ENCODE measurements at places on chromosomes 2 and 18.

DNA sequence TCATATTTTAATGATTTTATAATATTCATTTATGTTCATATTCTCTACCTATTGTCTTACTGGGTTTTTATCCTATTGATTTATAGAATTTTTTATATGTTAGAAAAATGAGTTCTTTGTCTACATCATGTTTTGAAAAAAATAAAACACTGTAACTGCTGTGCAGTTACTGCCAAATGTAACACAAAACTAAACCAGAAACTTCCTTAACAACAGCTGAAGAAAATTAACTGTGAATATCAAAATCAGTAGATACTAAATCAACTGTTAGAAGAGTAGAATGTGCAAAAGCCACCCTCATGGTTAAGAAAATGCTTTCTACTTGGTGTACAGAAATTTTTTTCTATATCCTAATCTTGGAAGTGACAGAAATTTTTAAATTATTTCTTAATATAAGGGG lies 69.5 kb downstream of the PTRHD1 start:
- no peak for DNase-seq

DNA sequence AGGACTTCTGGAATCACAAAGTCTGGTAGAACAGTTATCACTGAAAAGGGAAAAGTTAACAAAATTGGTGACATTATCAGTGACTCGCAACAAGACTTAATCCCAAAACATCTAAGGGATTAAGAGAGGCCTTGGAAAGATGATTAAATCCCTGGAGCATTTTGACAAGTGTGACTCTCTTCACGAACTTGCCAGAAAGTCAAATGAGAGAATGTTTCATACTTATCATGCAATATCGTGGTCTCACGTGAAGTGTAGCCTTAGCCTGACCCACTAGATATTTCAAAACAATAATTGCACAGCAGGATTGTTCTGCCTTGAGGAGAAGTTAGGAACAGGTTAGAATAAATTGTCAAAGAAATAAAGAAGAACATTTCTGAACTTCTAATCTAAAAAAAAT lies 104.5 kb downstream of the COL6A3 start:
- peak; percentile 76 for DNase-seq

DNA sequence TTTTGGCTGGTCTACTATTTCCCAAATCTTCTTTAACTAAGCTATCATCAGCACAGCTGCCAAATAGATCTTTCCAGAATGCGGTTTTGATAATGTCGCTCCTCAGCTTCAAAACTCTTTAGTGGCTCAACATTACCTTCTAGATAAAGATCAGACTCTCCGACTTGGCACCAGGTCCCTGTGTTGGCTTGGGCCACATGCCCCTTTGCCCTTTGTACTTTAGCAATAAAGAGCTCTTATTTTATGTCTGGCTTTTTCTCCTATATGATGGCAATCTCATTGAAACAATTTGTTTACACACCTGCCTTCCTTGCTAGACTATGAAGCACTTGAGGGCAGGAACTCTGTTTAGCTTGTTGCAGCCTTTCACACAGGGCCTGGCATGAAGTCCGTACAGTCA lies 128.9 kb upstream of the GATA6 start:
- no peak for DNase-seq

- DNase-seq: no peak
Measured at GRCh38 chr2:142585785-142586184, 291.7 kb upstream of the KYNU start.

DNA sequence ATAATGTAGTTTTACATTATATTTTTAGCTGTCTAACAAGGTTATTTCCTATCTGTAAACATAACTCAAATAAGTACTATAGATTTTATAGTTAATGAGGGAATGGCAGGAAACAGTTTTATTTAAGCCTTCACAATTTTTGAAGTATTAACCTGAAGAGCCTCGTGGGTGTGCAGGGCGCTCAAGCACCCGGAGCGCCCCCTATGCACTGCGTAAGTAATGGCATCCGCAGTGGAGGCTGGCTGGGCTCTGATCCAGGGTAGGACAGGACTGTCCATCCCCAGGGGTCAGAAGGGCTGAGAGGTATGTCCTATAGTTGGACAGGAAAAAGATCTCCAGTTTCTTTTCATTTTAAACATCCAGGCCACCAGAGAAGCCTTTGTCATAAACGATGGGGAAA lies 8.2 kb upstream of the GBX2 start:
- DNase-seq: peak; percentile 60

DNA sequence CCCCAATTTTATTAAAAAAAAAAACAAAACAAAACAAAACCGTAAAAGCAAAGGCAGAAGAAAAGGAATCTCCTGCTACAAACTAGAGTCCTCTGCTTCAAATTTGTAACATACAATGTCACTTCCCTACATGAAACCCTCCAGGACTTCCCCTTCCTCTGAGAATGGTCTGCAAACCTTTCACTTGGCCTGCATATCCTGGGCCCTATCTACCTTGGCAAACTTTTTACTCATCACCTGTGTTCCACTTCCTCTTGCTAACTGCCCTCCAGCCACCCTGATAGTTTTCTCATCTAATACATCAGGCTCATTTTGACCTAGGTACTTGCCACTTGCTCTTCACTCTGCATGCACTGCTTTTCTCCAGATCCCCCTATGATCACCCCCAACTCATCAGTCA lies 255.5 kb downstream of the ETAA1 start:
- no peak for DNase-seq

GRCh38 chr2:228869636-228870264 lies 401.3 kb downstream of the PID1 start:
- DNase-seq: no peak

- no peak for DNase-seq
Measured at GRCh38 chr18:75168619-75169018, 40.3 kb downstream of the PTGR3 start.

DNA sequence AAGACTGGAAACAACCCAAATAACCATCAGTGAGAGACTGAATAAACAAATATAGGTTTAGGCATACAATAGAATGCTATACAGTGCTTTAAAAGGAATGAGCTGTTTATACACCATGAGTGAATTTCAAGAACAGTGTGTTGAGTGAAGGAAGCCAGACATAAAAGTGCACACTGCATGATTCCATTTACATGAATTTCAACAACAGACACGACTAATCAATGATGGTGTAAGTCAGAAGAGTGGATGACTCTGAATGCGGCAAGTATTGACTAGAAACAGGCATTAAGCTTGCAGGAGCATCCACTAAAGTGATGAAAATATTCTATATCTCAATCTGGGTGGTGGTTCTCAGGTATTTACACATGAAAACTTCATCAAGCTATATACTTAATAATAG lies 142.7 kb upstream of the SLC39A10 start:
- no peak for DNase-seq

DNA sequence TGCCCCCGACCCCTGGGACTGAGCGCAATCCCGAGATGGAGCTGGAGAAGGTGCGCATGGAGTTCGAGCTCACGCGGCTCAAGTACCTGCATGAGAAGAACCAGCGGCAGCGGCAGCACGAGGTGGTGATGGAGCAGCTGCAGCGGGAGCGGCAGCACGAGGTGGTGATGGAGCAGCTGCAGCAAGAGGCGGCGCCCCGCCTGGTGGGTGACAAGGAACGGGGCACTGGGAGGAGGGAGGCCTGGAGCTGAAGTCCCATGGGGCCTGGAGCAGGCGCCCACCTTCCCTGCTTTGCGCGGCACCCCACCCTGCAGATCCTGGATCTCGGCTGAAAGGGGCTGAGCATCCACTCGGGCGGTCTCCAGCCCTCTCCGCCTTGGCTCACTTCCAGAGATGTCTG lies 1.2 kb downstream of the TMEM247 start:
- DNase-seq: no peak

GRCh38 chr2:111900859-111901258 lies 2.5 kb downstream of the MERTK start:
- DNase-seq: peak; percentile 33

DNA sequence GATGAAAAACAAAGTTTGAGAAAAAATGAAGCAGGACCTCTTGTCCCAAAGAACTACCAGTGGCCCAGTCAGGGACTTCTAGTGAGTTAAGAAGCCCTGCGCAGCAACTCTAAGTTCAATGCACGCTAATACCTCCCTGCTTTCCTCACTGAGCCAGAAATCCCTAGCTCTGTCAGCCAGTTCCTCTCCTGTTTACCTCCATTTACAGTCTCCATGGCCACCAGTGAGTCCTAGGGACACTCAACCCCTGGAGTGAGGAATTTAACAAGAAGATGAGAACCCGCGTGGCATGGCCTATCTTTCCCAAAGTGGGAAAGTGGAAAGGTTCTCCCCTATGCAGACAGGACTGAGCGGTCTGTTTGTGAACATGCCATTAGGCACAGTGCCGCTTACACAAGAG lies 31.0 kb downstream of the MRPL33 start:
- peak; percentile 25 for DNase-seq

DNA sequence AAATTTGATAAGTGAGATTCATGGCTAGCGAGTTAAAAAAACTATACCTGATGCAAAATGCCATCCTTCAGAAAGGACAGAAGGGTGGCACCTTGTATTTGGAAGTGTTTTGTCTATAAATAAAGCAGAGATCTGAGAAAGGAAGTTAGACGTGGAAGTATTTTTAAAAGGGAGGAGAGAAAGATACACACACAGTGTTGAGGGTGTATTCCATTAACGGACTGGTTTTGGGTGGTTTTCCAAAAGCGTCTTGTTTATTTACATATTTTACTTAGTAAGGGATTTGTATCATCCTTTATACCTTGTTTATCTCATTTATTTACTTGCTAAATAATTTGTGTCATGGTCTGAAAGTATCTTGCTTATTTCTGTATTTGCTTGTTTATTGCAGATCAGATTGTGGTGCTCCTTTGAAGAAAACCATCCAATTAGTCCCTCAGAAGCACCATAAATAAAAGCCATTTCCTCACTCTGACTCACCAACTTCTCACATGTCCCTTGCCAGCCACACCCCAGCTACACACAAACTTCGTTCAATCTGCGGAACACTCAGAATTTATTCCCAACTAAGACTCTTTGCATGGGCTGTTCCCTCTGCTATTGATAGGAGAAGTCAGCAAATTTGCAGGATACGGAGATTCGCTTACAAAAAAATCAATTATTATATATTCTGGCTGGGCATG lies 90.8 kb downstream of the FAM124B start:
- peak; percentile 6 for DNase-seq

DNA sequence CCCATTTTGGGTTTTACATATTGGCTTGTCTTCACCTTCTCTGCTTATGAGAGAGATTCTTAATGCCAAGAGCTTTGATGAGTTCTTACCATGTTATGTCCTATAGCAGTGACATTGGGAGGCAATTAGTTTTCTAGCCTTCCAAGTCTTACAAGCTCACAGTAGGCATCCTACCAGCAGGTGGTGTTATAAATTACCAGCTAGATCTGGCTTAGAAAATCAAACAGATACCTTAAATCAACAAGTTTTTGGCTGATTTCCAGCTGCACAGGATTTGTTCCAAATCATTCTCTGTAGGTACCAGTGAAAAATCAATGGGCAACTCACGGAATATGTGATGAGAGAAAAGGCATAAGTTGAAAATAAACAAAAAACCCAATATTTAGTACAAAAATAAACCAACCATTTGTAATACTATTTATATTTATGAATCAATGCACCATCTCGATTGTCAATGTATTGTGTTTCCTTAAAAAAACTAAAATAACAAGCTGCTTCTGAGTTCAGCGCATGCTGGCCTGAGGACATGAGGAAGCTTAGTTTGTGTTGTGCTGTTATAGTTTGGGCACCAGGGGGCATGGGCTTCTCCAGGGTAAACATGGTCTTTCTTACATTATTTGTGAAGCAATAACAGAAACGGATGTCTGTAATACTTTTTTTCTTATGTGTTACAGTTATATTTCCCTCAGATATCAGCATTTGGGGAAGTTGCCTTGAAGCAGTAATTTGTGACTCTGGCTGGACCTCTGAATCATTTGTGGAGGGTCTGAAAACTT lies 34.1 kb upstream of the NXPH2 start:
- no peak for DNase-seq

GRCh38 chr18:58088691-58089065 lies 44.7 kb downstream of the NEDD4L start:
- DNase-seq: no peak

GRCh38 chr18:60162388-60162787 lies 210.2 kb downstream of the MC4R start:
- no peak for DNase-seq

DNA sequence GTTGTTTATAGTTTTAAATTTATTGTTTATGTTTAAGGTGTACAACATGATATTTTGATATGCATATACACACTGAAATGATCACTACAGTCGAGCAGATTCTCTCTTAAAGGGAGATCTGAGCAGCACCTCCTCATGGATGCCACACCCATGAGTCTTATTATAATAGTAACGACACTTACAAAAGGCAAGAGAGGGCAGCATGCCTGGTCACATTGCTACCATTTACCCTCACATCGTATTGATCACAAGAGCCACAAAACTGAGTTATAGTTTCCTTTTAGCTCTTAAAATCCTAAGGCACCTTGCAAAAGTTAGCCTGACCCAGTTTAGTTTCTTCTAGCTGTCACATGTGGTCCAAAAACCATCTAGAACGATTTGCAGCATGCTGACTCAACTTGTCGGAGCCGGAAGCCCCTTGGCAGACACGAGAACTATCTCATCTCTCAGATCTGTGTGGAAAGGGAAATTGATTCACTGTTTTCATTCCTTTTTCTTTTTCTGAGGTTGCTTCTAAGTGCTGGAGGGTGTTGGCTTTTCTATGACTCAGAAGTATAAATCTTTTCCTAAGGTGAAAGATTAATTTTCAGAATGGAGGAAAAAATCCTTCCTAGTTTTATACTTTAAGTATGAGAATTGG lies 85.3 kb downstream of the CDC42EP3 start:
- DNase-seq: peak; percentile 96
